T-helper 2 cell (primary cell): ENCODE measurements at places on chromosomes 3 and 15.
A peak's percentile ranks its signal among the peaks of the same experiment; 100 is the strongest.

- DNase-seq: no peak
These were observed 16.0 kb downstream of the EPHB3 start for GRCh38 chr3:184577546-184577945.

DNA sequence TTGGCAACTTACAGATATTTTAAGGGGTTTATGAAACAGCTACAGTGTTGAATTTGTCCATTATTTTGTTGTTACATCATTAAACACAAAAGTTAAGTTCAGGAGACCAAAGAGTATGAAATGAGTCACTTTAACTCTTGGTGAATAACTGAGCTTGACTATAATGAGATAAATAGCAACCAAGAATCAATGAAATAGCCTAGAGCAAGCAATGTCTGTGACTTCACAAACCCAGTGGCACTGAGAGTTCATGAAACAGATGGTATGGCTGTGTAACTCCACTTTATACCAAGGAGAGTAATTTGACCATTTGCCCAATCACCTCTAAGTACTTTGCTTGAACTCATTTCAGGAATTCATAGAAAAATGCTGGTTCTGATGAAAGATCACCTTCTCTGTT is 169.6 kb upstream of the GADL1 start:
- DNase-seq: no peak

DNA sequence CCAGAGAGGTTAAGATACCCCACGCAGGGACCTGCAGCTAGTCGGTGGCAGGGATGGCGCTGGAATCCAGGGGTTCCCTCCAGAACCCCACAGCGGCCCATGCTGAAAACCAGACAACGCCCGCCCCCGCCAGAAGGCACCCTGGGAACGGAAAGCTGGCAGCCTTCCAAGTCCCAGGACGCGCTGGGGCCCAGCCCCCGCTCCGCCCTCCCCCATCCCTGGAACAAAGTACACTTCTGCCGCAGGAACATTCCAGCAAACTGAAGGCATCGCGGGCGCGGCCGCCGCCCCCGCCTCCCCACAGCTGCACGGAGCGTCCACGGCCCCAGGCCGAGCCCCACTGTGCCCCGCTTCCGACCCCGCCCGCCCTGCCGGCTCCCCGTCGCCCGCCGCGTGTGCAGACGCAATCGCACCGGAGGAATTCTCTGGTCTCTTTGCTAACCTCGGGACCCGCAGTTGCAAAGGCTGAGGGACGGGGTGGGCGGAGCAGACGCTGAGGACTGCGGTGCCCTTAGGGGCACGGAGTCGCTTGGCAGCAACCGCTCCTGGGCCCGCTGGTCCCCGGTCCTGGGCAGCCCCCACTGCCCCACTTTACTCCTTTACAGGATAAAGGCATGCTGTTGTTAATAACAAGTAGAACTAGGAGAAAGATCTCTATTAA is 44.8 kb upstream of the RNU6-1 start:
- DNase-seq: peak; percentile 19

DNA sequence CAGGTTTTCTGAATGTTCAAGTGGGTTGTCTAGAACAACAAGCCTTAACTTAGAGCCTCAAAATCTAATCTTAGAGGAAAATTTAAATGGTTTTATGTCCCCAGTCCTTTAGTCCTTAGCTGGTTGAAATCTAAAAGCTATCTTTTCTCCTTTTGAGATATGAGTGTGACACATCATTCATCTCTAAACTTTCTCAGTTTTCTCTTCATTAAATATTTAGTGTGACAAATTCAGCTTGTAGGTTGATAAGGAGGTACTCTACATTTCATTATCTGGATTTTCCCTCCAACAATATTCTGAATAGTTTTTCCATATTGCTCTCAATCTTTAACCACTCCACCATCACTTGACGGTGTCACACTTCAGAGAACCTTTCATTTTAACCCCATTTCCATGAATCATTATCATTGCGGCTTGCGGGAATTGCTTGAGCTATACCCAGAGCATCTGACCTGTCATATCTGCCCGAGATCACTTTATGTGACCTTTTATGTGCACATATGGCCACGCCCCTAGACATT is 16.1 kb upstream of the ATP8B4 start:
- DNase-seq: no peak

- no peak for DNase-seq
These were observed 1.2 kb downstream of the LHFPL4 start for GRCh38 chr3:9552252-9552999.

DNA sequence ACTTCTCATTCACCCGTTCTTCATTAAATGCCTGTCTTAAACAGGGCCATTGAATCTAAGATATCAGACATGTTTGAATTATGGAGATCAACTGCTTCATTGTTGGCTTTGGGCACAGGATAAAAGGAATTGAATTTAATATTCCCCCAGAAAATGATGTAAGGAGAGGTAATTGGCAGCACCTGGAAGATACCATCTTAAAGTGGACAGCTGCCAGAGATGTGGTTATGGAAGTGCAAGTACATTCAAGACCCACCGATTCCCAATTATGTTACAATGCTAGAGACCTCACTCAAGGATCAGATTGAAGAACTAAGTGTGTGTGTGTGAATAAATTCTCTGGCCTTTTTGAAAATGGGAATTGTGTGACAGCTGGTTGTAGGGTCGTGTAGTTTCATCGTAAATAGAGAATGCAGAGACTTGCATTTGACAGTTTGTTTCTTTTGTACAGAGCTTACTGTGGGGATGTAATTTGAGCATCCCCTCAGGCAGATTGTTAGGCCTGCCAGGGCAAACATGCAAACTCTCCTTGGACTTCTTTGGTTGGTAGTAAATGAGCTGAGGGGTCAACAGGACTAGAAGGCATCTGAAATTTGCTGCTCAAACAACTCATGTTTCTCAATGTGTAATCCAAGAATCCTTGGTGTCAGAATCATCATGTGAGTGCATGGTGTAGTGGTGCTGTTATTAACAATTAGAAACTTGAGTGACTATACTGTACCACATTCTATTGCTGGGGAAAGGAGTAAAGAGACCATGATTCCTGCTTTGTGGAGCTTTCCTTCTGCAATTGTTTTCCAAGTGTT is 359.2 kb upstream of the THRB start:
- DNase-seq: no peak

- DNase-seq: no peak
These were observed 156.7 kb downstream of the SERPINI1 start for GRCh38 chr3:167892205-167892604.

GRCh38 chr3:81242871-81243270 is 518.6 kb downstream of the GBE1 start:
- no peak for DNase-seq

GRCh38 chr15:23645371-23646164 is 2.1 kb downstream of the MAGEL2 start:
- DNase-seq: no peak

DNA sequence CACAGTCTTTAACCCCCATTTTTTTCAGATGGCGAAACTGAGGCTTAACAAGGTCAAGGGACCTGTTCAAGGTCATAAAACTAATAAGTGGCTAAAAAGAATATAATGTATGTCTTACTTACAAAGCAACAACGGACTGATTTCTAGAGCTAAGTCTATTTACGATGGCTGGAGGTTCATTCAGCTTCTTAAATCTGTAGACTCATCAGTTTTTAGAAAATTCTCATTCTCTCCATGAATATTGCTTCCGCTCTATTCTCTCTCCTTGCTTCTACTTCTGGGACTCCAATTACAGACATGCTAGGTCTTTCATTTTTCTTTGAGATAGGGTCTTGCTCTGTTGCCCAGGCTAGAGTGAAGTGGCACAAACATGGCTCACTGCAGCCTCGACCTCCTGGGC is 68.9 kb downstream of the WHAMM start:
- no peak for DNase-seq

GRCh38 chr3:171494457-171495109 is 34.4 kb upstream of the TNIK start:
- peak; percentile 83 for DNase-seq

- no peak for DNase-seq
These were observed 134.8 kb downstream of the MFSD1 start for GRCh38 chr3:158936530-158937113.

- DNase-seq: no peak
These were observed 244.5 kb upstream of the KCNMB2 start for GRCh38 chr3:178291574-178292370.

- DNase-seq: no peak
These were observed 9.1 kb upstream of the CALML4 start for GRCh38 chr15:68213991-68214837.
